Activated naive CD8-positive, alpha-beta T cell treated with anti-CD3 and anti-CD28 coated beads for 36 hours (primary cell): ENCODE measurements at places on chromosomes 16 and 17. TPM values are rescaled to one million over a fixed set of nuclear protein-coding genes. Genes with fewer than 3 reads are reported as not detected.

- no peak overlapping the region for H3K27ac ChIP-seq
- H3K36me3 ChIP-seq, result no peaks in the 10 kb centered on the region
- no peaks in the 10 kb centered on the region for H3K27me3 ChIP-seq
- DNase-seq, result no peak
- no peaks in the 10 kb centered on the region for H3K4me1 ChIP-seq
Measured at GRCh38 chr16:64416216-64417005, 705.5 kb downstream of the CDH11 start.

- H3K27ac ChIP-seq, result no peak overlapping the region
- H3K27me3 ChIP-seq, result no peaks in the 10 kb centered on the region
- H3K4me1 ChIP-seq, result no peaks in the 10 kb centered on the region
- H3K36me3 ChIP-seq, result no peaks in the 10 kb centered on the region
- no peak for DNase-seq
Measured at GRCh38 chr16:1200014-1200627, 24.9 kb downstream of the TPSG1 start.

DNA sequence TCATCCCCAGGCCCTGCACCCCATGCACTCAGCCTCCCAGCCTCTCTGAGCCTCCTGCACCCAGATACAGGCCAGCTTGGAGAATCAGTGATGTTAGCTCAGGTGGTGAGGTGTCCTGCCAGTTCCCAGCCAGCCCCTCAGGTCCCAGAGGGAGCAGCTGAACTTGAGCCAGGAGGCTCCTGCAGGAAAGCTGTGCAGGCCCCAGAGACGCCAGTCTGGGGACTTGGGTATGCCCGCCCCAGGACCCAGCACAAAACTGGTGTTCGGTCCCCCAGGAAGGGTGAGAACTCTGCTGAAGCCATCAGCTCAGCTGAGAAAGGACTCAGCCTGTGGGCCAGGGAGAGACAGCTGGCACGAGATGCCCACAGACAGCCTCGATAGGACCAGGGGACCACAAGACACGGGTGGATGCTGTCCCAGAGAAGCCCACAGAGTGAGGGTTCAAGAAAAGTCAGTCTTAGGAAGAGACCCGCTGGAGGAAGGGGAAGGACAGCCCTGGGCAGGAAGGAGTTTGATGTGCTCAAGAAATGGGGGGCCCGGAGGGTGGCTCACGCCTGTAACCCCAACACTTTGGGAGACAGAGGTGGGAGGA is 11.0 kb downstream of the ENDOV start:
- H3K36me3 ChIP-seq, result no peaks in the 10 kb centered on the region
- H3K27me3 ChIP-seq, result no peaks in the 10 kb centered on the region
- peaks cover 7% of the 10 kb centered on the region for H3K4me1 ChIP-seq
- H3K4me3 ChIP-seq, result no peak overlapping the region
- no peak overlapping the region for H3K27ac ChIP-seq
- no peak for DNase-seq

DNA sequence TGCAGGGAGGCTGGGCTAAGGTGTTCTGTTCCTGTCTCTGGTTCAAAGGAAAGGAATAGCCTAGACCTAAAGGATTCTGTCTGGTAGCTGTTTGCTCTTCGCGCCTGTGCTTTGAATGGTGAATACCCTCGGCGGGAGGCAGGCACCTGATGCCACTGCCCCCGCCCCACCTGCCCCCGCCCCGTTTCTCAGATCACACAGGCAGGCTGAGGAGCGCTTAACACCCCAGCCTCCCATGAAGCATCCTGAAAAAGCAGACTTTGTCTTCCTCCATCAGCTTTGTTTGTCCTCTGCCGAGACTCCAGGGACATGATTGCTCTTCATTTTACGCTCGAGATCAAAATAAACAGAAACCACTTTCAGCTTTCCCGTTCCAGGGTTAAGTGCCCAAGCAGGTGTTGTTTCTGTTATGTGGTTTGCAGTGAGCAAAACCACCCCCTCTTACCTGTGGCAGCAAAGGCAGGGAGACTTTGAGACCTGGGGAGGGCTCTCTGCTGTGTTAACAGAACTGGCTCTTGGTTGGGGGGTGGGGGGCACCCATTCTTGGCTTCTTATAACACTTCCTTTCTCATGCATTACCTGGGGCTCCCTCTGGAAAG is 452.1 kb downstream of the WWOX start:
- DNase-seq, result no peak

- H3K27ac ChIP-seq, result no peak overlapping the region
- H3K27me3 ChIP-seq, result peaks cover 16% of the 10 kb centered on the region
- no peak overlapping the region for H3K4me3 ChIP-seq
- DNase-seq, result no peak
- H3K4me1 ChIP-seq, result no peaks in the 10 kb centered on the region
Measured at GRCh38 chr16:14057878-14058382, 13.2 kb upstream of the MRTFB start.

DNA sequence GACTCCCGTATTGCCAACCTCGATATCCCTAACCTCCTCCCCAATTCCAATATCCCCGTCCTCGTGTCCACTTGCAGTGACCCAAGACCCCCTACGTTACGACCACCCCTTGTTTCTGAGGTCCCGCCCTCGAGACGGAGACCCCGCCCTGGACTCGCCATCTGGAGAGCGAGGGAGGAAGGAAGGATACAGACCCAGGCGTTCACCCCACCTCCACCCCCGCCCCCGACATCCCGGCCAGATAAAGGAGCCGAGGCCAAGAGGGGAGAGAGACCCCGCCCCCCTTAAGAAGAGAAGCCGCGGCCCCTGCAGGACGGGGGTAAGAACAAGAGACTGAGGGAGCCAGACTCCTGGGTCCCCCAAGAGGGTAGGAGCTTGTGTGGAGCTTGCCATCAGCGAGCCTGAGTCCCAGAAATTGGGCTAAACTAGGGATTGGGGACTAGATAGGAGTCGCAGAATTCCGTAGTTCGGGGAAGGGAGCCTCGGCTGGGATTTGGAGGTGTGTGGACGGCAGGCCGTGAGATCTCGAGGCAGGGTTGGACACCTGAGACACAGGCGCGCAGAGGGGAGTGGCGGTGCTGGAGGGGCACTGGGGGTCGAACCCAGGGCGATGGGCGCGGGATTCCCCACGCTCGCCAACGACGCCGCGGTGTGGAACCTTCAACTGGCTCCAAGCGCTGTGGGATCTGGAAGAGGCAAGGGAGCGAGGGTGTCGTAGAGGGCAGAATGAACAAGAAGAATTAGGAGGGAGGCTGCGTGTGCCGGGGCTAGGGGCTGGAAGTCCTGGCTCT is at the start of gene BCL6B:
TSS of gene BCL6B (plus strand) at position 270 of the 791 bp plus-strand sequence. CDS start 622 bp downstream, outside the sequence.
- H3K27me3 ChIP-seq, result peaks cover 12% of the 10 kb centered on the region
- peak within 1 kb of the TSS; percentile 62 for H3K27ac ChIP-seq
- H3K4me1 ChIP-seq, result peaks cover 40% of the 10 kb centered on the region
- H3K4me3 ChIP-seq, result peak within 1 kb of the TSS; percentile 67
- DNase-seq, result no peak

GRCh38 chr17:65453204-65453931 is 108.1 kb downstream of the AXIN2 start:
- H3K36me3 ChIP-seq, result no peaks in the 10 kb centered on the region
- no peak overlapping the region for H3K4me3 ChIP-seq
- no peak overlapping the region for H3K27ac ChIP-seq
- H3K27me3 ChIP-seq, result no peaks in the 10 kb centered on the region
- H3K4me1 ChIP-seq, result no peaks in the 10 kb centered on the region

DNA sequence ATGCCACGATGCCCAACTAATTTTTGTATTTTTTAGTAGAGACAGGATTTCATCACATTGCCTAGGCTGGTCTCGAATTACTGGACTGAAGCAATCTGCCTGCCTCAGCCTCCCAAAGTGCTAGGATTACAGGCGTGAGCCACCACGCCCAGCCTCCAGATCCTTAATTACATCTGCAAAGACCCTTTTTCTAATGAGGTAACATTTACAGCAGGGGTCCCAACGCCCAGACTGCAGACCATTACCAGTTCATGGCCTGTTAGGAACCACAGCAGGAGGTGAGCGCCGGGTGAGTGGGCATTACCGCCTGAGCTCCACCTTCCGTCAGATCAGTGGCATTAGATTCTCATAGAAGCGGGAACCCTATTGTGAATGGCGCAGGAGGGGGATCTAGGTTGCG is 4.0 kb upstream of the RAB11FIP4 start:
- peaks cover 28% of the 10 kb centered on the region for H3K27me3 ChIP-seq
- H3K4me1 ChIP-seq, result peaks cover 5% of the 10 kb centered on the region
- peaks cover 3% of the 10 kb centered on the region for H3K36me3 ChIP-seq
- no peak overlapping the region for H3K4me3 ChIP-seq
- H3K27ac ChIP-seq, result no peak overlapping the region
- DNase-seq, result no peak

DNA sequence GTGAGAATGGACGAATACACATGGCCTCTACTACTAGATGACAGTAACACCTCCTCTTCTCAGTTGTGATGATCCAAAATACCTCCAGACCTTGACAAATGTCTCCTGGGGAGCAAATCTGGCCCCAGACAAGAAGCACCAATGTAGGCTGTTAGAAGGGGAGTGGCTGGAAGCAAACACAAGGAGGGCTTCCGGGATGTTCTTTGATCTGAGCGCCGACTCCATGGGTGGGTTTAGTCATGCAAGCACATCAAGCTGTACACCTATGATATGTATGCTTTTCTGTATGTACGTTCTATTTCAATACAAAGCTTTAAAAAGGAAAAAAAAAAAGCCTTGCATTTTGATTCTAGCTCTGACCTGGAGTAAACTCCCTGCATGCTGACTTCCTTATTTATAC is 61.4 kb downstream of the ARHGAP17 start:
- no peaks in the 10 kb centered on the region for H3K4me1 ChIP-seq
- H3K36me3 ChIP-seq, result peaks cover 5% of the 10 kb centered on the region
- no peaks in the 10 kb centered on the region for H3K27me3 ChIP-seq
- no peak overlapping the region for H3K27ac ChIP-seq
- H3K4me3 ChIP-seq, result no peak overlapping the region

DNA sequence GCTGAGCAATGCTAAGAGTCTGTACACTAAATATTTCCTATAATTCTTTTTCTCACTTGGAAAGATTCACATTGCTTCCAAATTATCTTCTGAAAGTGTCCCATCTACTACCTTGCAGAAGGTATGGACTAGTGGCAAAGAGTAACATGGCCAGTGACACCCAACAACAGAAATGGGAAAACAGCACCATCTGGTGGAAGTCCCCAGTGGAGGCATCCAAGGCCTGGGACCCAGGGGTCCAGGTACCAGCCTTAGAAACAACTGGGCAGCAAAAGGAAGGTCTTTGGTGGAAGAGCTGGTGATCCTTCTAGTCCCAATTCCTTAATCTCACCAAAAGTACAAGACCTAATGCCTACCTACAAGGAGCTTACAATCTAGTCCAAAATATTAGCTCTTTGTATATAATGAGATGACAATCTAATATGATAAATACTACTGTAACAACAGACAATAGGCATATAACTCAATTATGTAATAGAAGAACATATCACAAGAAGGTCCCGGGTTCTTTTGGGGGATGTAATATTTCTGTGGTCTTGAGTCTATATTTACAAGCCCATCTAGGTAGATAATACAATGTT is 55.3 kb downstream of the SKAP1 start:
- peaks cover 18% of the 10 kb centered on the region for H3K4me1 ChIP-seq
- no peak overlapping the region for H3K27ac ChIP-seq
- H3K36me3 ChIP-seq, result peaks cover 21% of the 10 kb centered on the region
- no peak overlapping the region for H3K4me3 ChIP-seq

DNA sequence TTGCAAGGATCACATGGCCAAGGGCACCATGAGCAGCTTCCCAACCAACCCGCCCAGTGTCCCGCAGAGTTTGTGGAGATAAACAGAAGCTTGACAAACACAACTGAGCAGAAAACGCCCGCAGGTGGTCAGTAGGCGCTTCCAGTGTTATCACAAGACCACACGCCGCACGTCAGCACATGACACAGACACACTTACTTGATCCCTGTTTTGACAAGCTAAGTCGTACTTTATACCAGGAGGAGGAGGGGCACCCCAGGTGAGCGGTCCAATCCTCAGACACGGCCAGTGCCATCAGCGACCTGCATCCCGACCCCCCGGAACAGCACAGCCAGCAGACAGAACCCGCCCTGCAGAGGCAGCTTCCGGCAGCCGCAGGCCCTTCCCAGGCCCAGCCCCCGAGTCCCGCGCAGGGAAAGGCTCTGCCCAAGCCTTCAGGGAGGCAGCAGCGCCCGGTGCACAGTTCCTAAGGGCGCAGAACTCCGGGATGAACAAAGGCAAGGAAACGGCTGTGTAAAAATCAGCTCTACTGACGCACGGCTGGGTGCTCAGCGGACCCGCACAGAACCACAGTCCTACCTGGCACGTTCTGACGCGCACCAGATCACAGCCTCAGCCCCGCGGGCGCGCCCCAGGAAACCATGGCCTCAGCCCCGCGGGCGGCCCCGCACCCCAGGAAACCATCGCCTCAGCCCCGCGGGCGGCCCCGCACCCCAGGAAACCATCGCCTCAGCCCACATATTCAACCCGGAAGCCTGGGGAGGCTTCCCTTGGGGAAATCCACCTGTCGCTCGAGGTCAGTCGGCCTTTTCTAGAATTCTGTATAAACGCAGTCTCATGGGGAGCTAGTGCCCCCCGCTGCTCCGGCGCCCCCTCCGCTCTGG is 27.8 kb downstream of the AXIN1 start:
- no peaks in the 10 kb centered on the region for H3K27me3 ChIP-seq
- peak overlapping the region; percentile 71 for H3K27ac ChIP-seq
- peaks cover 48% of the 10 kb centered on the region for H3K4me1 ChIP-seq
- peak; percentile 58 for DNase-seq
- peak overlapping the region; percentile 62 for H3K4me3 ChIP-seq
- H3K36me3 ChIP-seq, result peaks cover 8% of the 10 kb centered on the region

DNA sequence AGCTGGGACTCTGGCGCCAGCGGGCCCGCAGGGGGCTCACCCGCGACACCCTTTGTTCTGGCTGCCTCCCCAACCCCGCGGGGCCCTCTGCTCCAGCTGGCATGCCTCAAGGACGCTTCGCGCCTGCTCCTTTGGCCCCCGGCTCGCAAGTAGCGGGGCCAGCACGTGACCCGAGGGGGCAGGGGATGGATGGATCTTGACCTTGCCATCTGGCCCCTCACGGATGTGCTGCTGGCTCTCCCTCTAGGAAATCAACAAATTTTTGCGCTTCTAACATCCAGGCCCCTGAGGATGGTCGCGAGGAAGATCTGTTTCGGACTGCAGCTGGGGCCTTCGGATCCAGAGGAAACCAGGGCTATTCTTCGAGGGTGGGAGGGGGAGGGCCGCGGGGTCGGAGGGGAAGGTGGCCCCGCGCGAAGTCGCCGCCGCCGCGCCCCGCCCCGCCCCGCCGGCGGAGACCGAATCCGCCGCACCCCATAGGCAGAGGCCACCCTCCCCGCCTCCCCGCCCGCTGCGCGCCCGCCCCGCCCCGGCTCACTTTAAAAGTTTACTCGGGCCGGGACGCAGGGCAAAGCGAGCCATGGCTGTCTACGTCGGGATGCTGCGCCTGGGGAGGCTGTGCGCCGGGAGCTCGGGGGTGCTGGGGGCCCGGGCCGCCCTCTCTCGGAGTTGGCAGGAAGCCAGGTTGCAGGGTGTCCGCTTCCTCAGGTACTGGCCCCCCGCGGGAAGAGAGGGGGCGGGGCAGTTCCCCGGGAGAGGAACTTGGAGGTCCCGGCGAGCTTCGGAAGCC is at the start of gene ACSF2:
TSS of gene ACSF2 (plus strand) at position 537 of the 790 bp plus-strand sequence. CDS start at position 581, 44 bp downstream.
- peak within 1 kb of the TSS; percentile 82 for H3K4me3 ChIP-seq
- H3K36me3 ChIP-seq, result no peaks in the 10 kb centered on the region
- DNase-seq, result peak; percentile 79
- H3K27ac ChIP-seq, result peak within 1 kb of the TSS; percentile 67
- no peaks in the 10 kb centered on the region for H3K27me3 ChIP-seq

Gene SLC38A8
- not detected for total RNA-seq

Gene SSTR5
- not detected for total RNA-seq

Gene ARL5C
- total RNA-seq, result not detected

Gene NOTUM
- total RNA-seq, result 0.19 TPM

Gene PRR35
- not detected for total RNA-seq
